ENCODE measurements at places on chromosomes 3 and 15.

- no peak for DNase-seq
Measured at GRCh38 chr15:85762039-85762755, 32.5 kb downstream of the KLHL25 start.

- DNase-seq: no peak
Measured at GRCh38 chr3:190375246-190375645, 12.7 kb upstream of the CLDN16 start.

- no peak for DNase-seq
Measured at GRCh38 chr3:14434126-14434497, 31.7 kb downstream of the SLC6A6 start.

- DNase-seq: no peak
Measured at GRCh38 chr3:116001151-116001621, 377.9 kb downstream of the GAP43 start.

- no peak for DNase-seq
Measured at GRCh38 chr3:182651461-182651860, 141.8 kb upstream of the ATP11B start.

- DNase-seq: no peak
Measured at GRCh38 chr3:176964661-176965060, 232.6 kb downstream of the TBL1XR1 start.

- DNase-seq: no peak
Measured at GRCh38 chr3:118501152-118501551, 533.5 kb downstream of the IGSF11 start.

DNA sequence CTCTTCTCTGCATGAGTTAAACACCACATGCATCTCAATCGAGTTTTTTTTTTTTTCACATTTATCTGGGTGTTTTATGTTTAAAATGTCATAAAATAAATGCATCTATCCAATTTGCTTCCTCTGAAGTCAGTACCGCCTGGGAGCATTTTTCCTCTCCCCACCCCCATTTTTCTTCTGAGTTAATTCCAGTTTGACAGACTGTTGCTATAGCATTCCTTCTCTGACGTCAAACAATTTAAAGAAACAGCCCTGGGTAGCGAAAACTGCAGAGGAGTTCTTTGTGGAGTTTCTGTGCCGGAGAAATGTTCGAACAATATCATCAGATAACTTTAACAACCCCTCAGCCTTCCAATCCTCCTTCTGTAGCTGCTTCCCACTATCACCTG lies 900 bp upstream of the GNB4 start:
- no peak for DNase-seq

GRCh38 chr3:49346797-49347251 lies 7.0 kb upstream of the USP4 start:
- DNase-seq: no peak

DNA sequence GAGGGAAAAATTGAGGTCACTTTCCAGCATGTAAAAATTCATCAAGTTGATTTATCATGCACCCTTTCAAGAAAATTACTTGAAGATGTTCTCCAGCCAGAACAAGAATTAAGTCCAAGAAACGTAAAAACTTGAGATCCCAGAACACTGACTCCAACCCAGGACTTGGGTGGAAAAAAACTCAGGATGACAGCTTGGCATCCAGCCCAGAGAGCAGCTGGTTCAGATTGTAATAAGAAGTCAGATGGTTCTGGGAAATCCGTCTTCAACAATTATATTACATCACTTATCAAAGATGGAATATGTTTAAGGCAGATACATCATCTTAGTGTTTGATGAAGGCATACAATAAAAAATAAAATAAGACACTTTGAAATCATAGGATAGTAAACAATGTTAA lies 23.0 kb upstream of the DNAJC13 start:
- no peak for DNase-seq

DNA sequence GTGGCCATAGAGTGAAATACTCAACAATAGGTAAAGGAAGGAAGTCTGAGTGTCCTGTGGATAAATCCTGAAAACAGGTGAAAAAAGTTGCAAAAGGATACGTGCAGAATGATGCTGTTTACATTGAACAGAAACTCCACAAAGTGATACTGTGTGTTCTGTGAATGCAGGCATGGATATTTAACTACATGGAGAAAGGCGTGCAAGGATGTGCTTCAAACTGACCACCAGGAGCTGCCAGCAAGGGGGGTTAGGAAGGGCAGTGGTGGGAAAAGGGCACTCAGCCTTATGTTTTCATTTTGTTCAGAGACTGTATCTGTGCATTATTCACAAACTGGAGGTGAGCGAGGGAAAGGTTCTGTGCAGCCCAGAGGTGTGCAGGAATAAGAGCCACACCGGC lies 47.4 kb downstream of the DNAJB8 start:
- no peak for DNase-seq

- DNase-seq: no peak
Measured at GRCh38 chr15:33234020-33234461, 39.5 kb upstream of the FMN1 start.

- DNase-seq: no peak
Measured at GRCh38 chr15:41896566-41896965, 2.7 kb upstream of the SPTBN5 start.

- DNase-seq: no peak
Measured at GRCh38 chr15:70098461-70099166, 897 bp upstream of the TLE3 start.

GRCh38 chr3:71244153-71244825 lies 339.2 kb downstream of the FOXP1 start:
- DNase-seq: no peak

DNA sequence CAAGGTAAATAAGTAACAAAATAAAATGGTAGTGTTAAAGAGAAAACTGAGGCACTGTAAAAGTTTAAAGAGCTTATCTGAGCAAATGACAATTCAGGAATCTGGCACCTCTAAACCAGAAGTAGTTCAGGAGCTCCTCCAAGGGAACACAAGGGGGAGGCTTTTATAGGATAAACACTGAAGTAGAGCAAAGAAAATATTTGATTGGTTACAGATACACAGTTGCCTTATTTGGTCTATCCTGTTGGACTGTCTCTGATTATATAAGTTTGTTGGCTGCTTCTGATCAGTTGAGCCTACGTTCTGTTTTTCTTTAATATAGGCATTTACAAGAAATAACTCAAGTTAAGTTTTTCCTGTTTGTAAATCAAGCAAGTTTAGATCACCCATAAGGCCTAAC lies 146.9 kb downstream of the ERC2 start:
- no peak for DNase-seq

DNA sequence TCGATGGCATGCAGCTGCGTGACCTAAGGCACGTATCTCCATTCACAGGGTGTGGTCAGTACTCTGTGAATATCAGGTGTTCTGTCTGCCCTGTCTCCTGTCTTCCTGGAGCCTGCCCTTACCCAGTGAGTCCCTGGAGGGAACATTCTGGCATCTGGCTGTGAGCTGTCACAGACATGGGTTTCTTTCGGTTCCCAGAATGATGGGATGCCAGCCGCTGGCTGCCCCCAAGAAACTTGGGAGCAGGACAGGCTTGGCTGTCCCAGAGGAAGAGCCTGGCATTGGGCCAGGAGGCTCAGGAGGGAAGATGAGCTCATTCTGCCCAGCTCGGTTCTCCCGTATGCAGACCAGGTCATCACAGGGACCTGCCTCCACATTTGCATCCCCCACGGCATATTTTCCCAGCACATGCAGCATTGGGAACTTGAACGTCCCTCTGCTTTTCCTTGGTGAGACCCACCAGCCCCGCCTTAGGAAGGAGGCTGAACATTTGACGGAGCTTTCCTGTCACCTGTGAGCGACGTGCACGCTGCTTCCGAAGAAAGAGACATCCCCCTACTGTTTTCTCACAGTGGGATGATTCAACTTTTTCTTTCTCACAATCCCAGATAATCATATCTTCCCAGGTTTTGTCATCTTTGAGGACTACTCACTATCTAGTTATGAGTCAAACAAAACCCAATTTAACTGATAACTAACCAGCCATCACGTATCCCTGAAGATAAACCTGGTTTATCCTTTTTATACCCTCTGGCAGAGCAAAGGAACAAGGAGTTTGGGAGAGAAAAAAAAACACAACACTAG lies 22.0 kb upstream of the PGPEP1L start:
- DNase-seq: no peak

- DNase-seq: no peak
Measured at GRCh38 chr3:67940210-67940952, 286.0 kb upstream of the SUCLG2 start.

DNA sequence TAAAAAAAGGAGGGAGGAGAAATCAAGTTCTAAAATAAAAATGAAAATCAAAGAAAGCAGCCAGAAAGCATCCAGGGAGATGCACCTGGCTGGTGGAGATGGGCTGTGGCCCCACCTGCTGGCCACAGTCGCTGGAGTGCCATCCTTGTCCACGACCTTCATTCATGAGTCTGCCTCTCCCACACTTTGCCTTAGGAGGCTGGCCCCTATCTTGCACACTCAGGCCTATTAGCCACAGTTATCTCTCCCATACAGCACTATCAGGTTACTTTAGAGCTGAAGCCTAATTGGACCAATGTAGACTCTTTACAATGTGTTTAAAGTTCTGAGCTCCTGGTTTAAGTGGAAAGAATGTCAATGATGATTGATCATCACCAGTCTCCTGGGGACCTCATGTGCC lies 392.0 kb upstream of the RORA start:
- no peak for DNase-seq

DNA sequence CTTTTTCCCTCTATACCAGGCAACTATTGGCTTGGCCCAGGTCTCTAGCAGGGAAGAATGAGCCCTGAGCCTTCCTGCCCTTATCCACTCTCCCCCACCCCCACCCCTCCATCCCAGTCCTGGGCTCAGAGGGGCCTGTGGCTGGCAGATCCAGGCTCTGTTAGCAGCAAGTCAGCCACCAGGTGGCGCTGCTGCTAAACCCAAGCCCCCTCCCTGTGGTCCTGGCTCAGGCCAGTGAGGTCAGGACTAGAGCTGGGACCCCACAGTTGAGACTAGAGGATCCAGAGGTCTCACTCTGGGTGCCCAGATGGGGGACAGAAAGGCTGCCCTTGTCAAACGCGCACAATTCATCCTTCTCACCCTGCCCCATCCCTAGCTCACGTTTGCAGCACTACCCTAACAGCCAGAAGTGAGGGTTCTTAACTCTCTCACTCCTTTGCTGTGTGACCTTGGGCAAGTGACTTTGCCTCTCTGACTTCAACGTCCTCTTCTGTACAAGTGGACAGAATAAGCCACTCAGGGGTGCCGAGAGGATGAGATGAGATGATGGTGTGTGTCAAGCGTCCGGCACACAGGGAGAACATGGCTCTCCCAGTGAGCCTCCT lies 46.8 kb upstream of the SLC6A1 start:
- peak; percentile 7 for DNase-seq

GRCh38 chr3:151383956-151384355 lies 597 bp downstream of the P2RY12 start:
- no peak for DNase-seq

- DNase-seq: no peak
Measured at GRCh38 chr3:86967062-86967461, 23.9 kb downstream of the VGLL3 start.

DNA sequence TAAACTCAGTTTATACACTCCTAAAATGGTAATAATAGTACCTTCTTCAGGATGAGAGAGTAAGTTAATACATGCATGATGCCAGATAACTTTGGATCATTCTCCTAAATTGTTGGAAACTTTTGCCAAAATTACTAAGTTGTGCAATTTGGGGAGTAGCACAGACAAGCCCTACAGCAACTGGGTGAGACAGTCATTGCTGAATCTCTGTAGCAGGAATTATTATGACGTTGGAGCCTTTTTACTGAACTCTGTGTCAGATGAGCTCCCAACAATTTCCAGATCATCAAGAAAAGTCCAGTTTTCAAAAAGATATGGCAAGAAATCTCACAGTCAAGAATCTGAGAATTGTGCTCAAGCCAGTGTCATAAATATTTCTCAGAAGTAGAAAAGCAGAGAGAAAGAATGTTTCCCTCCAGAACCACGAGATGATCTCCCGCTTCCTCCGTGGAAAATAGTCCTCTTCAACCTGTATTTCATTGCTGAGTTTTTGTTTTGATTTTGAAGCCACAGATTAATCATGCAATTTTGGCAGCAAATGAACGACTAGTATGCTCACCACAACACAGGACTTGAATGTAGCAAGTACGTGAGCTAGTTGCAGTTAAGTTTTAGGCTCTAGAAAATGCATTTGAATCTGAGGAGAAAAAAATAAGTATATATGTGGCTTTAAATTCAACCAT lies 485.4 kb downstream of the CNTN6 start:
- no peak for DNase-seq

- DNase-seq: no peak
Measured at GRCh38 chr3:40308725-40309417, 636 bp upstream of the EIF1B start.

DNA sequence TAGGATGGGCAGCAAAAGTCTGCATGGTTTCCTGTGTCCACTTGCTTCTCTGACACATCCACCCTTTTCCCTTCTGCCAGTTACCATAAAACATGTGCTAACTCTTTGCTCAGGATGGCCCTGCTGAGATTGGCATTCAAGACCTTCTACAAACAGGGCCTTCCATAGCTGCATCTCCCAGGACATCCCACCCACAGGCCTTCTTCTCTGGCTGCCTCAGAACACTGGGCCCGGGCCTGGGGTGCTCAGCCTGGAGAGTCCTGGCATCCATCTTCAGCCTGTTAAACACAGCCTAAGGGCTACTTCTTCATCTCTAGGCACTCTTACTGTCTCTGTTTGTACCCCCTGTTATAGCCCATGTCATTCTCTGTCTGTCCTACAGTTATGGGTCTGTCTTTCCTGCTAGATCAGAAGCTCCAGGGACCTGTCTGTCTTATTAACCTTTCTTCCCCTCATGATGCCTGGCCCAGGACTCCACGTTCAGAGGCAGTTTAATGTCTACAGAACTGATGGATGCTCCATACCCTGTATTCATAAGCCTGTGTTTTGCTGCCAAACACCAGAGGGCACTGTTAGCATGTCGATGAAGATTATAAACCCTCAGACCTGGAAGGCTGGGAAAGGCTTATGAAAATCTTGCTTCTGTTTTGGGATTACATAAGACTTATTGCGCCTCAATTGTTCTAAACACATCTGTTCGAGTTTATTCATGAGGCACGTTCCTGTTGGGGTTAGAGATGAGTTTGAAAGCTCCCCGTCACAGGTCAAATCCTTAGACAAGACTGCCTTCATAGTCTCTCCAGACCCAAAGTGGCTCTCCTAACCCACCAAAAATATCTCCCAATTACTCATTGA lies 16.5 kb downstream of the SEMA3G start:
- DNase-seq: no peak

- DNase-seq: no peak
Measured at GRCh38 chr15:35912196-35912595, 366.2 kb upstream of the DPH6 start.

DNA sequence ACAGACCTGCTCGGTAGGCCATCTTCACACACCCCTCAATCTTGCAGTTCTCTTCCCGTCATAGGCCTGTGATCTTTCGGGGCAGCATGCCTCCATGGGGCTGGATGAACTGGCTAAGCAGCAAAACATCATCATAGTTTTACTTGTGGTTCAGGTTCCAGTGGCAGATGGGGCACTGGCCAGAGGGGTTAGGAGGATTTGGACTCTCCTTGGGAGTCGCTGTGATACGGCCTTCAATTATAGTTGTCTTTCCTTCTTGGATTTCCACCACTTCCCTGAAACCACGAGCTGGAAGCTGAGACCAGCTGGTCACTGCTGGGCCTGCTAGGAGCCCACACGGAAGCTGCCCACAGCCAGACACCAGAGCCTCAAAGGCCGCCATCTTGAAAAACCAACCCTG lies 15.7 kb downstream of the ZNF589 start:
- no peak for DNase-seq

All from GM12864 (cell line).